ENCODE measurements at places on chromosomes 3 and 15.

- DNase-seq = no peak
Measured at GRCh38 chr3:22377421-22377820, 626.4 kb upstream of the ZNF385D start.

- DNase-seq = peak; percentile 84
Measured at GRCh38 chr3:17412950-17413530, 329.4 kb downstream of the TBC1D5 start.

DNA sequence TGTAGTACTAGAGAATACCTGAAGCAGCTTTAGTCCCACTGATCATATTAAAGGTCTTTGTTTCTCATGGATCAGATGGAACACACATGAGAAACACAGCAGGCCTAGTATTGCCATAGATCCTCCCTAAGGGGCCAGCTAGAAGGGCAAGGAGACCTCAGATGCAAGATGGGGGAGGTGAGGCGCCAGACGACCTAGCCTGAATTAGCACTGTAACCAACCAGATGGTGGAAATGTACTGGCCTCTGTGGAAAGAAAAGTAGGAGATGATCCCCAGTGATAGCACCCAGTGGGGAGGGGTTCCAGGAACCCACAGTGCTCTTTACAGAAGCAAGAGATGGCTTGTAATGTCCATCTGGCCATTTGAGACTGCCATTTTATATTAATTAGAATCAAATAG is 138.2 kb upstream of the ZNF385D start:
- DNase-seq = no peak

DNA sequence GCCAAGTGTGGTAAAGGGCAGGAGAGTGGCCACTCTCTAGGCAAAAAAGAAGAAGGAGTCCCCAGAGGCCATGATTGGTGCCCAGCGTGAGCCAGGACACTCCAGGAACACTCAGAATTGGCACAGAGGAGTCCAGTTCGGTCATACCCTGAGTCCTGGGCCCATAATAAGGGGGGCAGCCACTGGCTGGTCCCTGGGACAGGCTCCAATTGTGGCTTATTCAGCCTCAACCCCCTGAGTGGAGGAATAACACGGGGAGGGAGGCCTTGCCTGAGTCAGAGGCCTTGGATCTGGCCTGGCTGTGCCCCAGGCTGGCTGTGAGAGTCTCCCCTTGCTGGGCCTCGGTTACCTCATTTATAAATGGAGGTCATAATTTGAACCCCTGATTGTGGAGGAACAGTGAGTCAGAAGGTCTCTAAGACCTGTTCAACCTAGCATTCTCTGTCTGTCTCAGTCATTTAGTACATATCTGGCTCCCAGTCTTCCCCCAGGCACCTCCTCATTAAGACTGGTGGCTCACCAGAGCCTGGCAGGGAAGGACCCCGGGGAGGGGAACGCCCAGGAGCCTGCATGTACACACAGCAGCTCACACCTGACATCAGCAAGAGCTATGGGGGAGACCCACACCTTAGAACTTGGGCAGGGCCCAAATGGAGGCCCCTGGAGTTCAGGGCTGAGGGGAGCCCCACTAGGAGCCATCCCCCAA is 95.9 kb upstream of the ATP2B2 start:
- no peak for DNase-seq

DNA sequence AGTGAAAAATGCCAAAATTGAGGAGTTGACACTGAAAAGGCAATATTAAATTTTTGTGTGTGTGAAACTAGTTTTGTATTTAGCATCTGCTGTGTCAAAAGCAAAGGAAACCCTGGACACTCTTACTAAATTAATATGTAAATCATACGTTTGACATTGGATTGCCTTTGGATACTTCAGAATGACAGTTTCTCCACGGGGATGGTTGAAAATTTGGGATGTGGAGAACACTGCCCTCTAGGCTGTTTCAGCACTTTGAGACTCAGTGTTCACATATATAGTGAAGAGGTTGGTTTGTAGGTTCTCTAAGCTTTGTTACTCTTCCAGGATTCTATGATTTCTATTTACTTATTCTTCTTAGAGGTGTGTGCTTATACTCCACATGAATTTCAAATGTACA is 3.0 kb downstream of the ROBO2 start:
- DNase-seq = no peak

DNA sequence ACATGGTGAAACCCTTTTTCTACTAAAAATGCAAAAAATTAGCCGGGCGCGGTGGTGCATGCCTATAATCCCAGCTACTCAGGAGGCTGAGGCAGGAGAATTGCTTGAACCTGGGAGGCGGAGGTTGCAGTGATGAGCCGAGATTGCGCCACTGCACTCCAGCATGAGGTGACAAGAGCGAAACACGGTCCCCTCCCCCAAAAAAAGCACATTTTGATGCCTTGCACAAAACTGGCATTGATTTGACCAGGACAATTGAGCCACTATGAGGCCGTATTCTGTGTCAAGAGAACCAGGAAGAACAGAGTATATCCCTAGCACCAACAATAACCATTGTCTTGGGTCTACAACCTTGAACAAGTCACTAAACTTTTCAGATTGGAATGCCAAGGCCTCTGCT is 50.6 kb downstream of the SH3BP5 start:
- DNase-seq = no peak

- no peak for DNase-seq
Measured at GRCh38 chr3:97949110-97949485, 23.1 kb downstream of the RIOX2 start.

- DNase-seq = no peak
Measured at GRCh38 chr3:112489674-112490479, 9.4 kb downstream of the BTLA start.

DNA sequence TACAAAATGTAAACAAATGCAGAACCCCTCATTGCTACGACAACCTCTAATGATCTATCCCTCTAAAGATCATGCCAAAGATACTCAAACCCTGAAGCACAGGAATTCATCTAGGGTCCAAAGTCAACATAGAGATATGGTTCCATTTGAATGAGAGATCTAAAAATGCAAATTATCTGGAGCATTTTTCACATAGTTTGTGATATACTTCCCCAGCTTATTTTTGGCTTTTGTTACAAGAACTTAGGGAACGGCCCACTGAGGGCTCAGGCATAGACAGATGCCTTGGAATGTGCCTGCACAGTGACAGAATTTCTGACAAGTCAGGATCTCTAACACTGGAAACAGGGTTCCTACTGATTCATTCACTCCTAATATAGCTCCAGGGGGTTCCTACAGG is 258.9 kb upstream of the THBS1 start:
- no peak for DNase-seq

DNA sequence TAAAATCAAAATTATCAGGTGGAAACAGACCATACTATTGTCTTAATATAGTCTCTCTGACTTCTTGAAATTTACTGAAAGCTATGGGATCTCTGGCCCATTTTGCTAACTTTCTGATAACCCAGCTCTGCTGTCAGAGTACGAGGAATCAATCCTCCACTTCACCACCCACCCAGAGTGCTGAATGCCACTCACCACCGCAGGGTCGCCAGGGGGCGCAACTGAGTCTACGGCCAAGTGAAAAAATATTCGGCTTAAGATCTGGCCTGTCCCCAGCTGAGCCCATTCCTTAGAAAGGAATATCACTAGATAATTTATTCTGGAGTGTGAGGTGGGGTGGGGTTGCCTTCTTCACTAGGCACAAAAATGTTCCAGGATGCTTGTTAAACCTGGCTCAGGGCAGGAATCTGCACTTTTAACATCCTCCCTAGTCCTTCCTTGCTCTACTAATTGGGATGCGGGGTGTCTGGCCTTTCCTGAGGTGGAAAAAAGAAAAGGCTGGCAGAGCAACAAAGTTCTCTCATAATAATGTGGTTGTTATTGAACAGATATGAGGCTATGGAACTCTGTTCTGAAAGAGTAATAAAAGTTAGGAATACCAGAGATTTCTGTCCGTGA is 520.6 kb downstream of the MFSD1 start:
- DNase-seq = peak; percentile 40

- no peak for DNase-seq
Measured at GRCh38 chr15:40562691-40563090, 2.2 kb downstream of the CCDC32 start.

DNA sequence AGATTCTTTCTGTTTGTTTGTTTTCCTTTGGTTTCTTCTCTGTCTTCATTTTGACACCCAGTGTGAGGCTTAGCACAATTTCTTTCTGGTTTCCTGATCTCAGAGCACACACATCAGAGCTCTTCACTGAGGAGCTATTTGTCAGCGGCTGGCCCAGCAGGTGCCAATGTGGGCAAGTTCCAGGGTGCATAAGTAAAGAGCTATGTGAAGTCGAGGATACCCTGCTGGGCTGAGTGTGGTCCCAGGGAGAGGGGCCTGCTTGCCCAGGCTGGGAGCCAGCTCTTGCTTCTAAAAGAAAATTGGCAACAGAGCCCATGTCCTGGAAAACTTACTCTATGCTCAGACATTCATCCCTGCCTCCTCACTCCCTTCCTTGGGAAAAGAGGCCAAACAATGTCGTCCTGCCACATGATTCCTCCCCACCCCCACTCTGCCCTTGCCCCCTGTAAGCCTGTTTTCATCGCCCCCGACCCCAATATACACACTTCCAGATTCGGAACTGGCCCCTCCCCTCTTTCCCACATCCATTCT is 101.2 kb downstream of the ST8SIA2 start:
- DNase-seq = no peak

- no peak for DNase-seq
Measured at GRCh38 chr3:186220911-186221645, 112.2 kb upstream of the ETV5 start.

DNA sequence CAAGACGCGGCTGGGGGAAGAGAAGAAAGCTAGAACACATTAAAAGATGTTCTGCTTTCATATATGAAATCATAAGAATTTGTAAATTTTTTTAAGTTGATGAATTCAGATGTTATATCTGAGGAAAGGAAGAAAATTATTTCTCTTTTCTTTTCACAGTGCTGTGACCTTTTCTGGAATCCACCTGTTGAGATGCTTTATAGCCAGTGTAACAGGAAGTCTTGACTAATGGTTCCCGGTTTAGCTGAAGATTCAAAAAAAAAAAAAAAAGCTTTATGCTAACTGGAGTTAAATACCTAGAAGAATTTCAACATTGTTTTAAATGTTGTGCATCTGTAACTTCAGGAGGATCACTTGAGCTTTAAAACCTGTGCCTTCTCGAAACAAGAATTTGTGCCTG is 9.9 kb downstream of the GTPBP8 start:
- no peak for DNase-seq

- DNase-seq = no peak
Measured at GRCh38 chr3:135806317-135806716, 159.2 kb upstream of the PPP2R3A start.

DNA sequence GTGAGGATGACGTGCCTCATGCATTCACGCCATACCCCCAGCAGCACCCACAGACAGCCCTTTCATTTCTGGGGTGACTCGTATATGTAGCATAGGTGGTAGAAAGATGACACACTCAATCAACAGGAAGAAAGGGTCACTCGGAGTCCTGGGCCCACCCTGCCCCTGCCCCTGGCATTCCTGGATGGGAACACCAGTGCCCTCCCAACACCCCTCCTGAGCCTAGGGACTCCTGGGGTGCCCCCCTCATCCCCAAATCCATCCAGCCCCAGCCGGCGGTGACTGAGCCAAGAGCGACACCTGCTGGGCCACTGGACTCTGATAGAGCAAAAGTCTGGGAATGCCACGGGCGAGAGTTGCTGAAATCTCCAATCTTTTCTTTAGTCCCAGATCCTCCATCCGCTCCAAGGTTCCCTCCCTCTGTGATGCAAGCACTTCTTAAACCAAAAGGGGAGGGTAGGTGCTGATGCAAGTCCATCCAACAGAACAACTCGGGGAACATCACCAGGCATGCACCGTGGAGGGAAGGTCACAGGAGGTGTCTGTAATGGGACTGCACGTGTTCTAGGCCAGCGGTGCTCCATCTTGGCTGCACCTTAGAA is 31.1 kb downstream of the ACAN start:
- peak; percentile 35 for DNase-seq

- no peak for DNase-seq
Measured at GRCh38 chr15:88637841-88638625, 783 bp upstream of the ISG20 start.

DNA sequence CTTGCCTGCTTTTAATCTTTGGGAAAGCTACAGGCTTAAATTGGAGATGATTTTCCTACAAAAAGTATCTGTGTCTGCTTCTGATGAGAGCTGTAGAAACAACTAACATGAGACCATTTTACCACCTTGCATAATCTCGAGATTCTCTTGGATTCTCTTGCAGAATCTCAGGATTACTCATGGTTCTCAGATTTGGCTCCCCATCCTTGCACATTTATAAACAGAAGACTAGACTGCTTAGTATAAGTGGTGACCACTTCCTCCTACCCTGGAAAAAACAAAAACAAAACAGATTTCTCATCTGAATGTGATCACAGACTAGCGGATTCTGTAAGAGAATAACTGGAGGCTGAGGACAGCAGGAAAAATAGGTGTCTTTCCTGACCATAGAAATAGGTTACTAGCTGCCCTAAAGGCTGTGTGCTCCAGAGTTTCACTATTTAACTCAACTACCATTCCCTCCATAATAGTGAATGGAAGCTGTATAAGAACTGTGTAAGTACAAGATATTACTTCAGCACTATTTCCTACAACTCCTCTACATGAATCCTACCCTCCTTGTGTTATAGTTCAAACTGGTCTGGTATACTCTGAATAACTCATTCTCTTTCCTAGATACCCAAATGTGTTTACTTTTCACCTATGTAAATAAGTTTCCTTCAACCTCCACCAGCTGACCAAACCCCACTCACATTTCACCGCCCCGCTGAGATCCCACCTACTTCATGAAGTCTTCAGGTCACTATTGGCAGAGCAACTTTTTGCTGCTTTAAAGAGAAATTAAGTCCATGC is 122.2 kb upstream of the C2CD4B start:
- no peak for DNase-seq

DNA sequence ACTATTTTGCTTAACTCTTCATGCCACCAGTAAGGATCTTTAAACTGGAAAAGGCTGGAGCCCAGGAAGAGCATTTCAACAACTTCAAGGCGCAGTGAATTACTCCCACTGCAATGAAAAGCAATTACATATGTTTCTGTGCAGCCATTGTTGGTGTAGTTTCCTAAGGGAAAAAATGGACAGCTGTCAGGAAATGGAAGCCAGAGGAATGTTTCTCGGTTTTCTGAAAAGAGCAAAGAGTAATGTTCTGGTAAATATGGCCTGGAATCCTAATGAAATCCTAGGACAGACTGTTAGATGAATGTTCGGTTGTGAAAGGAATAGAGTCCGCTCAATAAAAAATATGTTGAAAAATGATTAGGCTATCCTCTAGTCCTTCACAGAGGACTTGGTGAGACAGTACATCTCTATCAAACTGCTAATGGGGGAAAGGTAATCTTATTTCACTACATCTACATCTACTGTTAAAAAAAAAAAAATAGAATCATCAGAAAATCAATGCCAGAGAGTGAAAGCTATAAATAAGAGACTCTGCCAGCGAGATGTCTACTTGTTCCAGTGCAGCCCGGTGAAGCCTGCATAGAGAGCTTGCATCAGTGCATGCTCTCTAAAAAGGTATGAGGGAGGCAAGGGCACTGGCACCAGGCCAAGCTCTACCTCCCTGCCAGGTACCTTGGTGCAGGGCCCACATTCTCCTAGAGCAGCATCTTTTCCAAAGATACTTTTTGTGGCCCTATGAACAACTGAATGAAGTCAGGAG is 68.2 kb upstream of the TJP1 start:
- no peak for DNase-seq

Data from hematopoietic multipotent progenitor cell treated with erythropoietin and hydrocortisone succinate and interleukin-3 and kit ligand, for 4 days (in vitro differentiated cells).